ENCODE measurements at places on chromosomes 12 and 14. TPM values are rescaled to one million over a fixed set of nuclear protein-coding genes. Genes with fewer than 3 reads are reported as not detected.

DNA sequence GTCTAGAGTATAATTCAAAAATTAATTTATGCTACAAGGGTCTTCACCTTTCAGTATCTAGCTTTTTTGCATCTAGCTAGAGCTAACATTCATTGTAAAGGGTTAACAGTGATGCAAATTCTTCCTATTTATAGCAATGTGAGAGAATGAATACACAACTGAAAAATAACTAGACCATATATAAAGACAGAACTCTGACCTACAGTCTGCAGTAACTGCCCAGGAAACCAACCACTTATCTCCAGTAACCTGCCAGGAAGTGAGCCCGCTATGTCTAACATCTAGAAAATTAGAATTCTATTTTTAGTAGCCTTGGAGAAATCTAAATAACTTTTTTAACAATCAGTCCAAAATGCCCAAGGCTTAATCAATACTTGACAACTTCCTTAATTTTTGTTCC is 1021.9 kb downstream of the LRFN5 start:
- no peak for DNase-seq

DNA sequence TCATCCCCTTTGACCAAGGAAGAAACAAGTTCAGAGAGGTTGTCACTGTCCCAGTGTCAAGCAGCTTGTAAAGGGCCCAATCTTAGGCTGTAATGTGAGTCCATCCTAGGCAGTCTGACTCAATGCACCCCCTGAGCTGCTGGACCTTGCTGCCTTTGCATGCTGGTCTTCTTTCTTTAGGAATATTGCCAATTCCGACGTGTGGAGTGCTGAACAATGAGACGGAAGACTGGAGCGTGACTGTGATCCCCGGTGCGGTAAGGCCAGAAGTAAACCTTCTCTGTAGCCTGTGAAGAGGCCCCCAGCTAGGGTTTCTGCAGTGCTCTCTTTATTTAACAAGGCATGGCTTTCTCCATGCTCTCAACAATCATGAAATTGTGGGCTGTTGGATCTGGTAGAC is 963 bp downstream of the TCTN2 start:
- peak; percentile 1 for DNase-seq

GRCh38 chr12:15336768-15337553 is 14.7 kb downstream of the PTPRO start:
- no peak for DNase-seq

- DNase-seq, result no peak
These were observed 2.1 kb downstream of the IFI27 start for GRCh38 chr14:94112513-94113063.

GRCh38 chr12:62429457-62429856 is 37.2 kb upstream of the MON2 start:
- no peak for DNase-seq

DNA sequence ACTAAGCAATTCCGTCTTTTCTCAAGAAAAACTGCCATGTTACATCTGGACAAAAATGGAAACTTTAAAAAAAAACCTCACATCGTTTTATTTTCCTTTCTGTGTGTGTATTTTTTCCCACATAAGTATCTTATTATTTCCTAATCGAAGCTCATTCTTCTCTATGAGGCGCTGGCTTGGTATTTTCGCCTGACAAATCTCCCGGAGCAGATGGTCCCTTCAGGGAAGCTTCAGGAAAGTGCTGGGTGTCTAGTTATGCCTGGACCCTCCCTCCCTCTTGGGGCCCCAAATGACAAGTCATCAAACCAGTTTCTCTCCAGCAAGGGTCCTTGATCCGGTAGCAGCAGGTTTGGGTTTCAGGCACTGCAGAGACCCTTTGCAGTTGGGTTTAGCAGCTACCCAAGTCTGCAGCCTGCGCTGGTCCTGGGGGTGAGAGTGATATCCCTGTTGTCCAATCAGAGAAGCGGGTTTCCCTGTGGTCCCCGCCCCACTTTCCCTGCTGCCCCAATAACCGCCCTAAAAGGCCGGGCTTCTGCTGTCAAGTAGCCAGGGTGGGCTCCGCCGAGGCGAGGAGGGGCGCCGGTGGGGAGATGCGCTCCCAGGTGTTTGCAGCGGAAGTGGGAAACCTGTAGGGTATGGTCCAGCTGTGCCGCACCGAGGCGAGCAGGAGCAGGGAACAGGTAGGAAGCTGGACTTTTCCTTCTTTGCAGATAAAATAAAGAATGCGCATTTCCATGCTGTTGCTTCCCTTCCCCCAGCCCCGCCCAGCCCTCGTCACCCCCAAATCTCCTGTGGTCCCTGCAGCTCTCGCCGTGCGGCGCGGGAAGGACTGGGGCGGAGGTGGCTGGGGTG is at the start of gene CNTN1:
Gene CNTN1 (plus strand): TSS at position 527 of the 852 bp plus-strand sequence.
- DNase-seq, result no peak

- DNase-seq, result no peak
These were observed 4.0 kb downstream of the KTN1 start for GRCh38 chr14:55583942-55584468.

- no peak for DNase-seq
These were observed 115.0 kb upstream of the PPFIA2 start for GRCh38 chr12:81874166-81874565.

Gene PMEL
- polyA plus RNA-seq, result 1.6 TPM

Gene CLEC1A
- not detected for polyA plus RNA-seq

Gene PLA2G1B
- 0.41 TPM for polyA plus RNA-seq

Gene FOXG1
- not detected for polyA plus RNA-seq

Gene RNASE1
- polyA plus RNA-seq, result not detected
